ENCODE measurements at places on chromosomes 5 and 9. TPM values are rescaled to one million over a fixed set of nuclear protein-coding genes. Genes with fewer than 3 reads are reported as not detected.

Gene NUTM2F
- total RNA-seq = 0.45 TPM

DNA sequence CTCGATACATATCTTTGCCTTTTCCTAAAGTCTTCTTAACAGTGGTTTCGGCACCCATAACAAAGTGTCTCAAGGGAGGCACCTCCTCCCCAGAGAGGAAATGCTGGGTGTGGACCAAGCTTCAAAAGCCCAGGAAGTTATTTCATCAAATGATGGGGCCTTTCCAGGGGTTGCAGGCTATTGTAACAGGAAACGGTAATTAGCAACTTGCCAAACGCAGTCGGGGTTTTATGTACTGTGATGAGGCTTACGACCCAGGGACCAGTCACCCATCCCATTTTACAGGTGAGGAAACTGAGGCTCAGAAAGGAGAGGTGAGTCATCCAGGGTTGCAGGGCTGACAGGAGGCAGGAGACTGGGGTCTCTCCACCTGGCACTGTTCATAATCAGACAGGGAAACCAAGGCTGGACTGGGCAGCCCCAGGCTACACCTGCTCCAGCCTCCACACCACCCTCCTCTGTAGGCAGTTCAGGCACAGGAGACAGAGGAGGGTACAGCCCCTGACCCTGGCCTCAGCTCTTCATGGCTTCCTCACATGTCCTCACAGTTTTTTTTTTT, 30.0 kb upstream of the SUSD3 start:
- DNase-seq = peak; percentile 38

DNA sequence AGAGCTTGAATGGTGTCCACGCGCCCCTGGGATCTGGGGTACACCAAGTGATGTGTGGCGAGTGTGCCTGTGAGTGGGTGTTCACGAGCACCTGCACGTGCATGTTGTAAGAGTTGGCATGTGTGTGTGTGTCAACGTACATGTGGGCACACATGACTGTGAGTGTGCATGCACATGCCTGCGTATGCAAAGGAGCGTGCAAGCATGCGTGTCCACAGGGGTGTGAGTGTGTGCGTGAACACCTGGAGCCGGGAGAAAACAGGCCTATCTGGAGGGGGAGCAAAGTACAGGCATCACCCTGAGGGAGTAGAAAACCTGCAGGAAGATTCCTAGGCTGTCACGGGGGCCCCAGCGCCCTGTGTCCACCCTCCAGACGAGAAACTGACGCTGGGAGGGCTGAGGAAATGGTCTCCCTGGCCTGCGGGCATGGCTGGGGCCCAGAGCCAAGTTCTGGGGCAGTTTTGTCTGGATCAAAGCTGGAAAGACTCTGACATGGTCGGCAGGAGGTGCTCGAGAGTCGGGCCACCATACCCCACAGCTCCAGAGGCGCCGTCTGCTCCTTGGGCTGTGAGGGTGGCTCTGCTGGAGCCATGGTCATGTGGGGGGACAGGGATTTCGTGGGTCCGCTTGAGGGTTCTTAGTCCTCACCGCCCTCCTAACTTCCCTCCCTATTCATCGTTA, 31.8 kb downstream of the PTGES start:
- peak; percentile 34 for DNase-seq

GRCh38 chr5:118701791-118702190, 286.6 kb downstream of the DTWD2 start:
- DNase-seq = no peak

- DNase-seq = no peak
Observed at GRCh38 chr9:134978272-134978671, 60.6 kb upstream of the FCN1 start.

DNA sequence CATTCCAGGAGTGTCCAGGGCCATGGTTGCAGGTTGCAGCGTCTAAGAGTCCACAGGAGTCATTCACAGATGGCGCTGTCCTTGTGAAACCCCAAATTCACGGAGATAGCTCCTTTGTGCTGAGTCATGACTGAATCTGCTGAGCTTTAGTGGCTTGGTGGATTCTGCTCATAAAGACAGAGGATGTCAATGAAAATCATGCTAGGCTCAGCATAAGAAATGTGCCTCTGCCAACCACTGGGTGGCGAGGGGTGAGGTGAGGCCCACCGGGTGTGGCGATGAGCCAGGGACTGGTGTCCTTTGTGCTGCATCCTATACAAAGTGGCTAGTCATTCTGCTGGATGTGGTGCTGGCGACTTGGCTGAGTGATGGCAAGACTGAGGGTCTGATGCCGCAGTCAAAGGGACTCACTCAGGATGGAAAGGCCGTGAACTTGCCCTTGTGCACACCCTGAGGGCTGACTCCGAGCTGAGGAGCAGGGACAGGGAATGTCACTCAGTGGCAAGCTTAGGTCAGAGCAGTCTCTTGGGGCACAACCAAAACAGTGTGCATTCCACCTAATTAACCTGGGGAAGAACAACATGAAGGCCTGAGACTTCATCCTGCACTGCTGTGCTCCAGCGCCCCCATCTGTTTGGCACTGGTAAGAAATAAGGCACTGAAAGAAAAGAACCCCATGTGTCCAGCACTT, 71.5 kb downstream of the DAP start:
- peak; percentile 86 for DNase-seq

- no peak for DNase-seq
Observed at GRCh38 chr5:175285261-175285660, 158.7 kb downstream of the DRD1 start.

DNA sequence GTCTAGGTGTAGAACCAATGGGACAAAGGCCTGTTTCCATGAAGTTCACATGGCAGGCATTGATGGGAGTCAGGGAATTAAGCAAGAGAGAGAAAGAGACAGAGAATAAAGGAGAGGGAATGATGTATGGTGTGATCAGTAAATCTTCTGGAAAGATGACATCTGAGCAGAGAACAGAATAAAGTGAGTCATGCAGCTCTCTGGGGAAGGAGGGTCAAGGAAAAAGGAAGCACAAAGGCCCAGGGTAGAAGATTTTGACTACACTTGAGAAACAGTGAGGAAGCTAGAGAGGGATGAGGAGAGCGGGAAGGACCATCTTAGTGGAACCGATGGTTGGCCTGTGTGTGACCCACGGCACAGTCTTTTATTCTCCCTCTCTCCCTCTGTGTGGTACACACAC, 425.9 kb downstream of the SPOCK1 start:
- DNase-seq = no peak

Gene SLC30A5
- total RNA-seq = 39.7 TPM

DNA sequence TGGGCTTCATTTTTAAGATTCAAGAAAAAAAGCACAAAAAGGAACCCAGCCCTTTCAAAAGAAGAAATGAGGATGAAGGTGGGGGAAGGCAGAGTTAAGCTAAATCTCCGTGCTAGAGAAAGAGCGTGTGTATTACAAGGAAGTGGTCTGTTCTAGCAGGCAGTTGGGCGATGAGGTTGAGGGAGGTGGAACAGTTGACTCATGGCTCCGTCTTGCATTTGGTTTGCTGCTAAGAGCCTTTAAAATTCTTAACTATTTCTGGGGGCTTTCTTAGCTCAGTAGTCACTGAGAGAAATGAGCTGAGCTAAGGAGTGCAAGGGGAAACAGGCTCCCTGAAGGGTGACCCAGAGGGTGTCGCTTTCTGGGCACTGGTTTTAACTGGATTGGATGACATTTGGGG, 117.4 kb downstream of the GCNT1 start:
- DNase-seq = no peak

DNA sequence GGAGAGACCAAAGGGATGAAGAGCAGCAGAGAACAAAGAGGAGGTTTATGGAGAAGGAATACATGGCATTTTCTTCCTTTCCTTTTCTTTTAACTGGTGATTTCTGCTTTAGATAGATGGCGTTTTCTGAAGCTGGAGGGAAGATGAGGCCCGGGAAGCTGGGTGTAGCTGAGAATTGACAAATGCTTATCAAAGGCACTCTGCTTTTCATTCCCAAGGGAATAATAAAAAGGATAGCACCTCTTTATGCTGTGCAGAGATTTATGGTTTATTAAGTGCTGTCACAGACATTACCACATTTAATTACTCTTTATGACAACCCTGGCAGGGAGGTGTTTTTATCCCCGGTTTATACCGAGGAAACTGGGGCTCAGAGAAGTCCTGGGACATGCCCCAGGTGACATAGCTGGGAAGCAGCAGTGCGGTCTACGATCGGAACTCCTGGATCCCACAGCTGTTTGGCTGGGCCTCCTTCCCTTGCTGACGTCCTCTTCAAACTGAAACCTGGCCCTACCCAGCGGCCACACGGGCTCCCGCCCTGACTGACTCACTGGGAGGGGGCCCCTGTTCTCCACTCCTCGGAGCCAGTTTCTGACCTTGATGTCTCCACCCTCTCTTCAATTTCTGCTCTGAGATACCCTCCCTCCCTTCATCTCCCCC, 8.2 kb upstream of the EPB41L4B start:
- DNase-seq = no peak

DNA sequence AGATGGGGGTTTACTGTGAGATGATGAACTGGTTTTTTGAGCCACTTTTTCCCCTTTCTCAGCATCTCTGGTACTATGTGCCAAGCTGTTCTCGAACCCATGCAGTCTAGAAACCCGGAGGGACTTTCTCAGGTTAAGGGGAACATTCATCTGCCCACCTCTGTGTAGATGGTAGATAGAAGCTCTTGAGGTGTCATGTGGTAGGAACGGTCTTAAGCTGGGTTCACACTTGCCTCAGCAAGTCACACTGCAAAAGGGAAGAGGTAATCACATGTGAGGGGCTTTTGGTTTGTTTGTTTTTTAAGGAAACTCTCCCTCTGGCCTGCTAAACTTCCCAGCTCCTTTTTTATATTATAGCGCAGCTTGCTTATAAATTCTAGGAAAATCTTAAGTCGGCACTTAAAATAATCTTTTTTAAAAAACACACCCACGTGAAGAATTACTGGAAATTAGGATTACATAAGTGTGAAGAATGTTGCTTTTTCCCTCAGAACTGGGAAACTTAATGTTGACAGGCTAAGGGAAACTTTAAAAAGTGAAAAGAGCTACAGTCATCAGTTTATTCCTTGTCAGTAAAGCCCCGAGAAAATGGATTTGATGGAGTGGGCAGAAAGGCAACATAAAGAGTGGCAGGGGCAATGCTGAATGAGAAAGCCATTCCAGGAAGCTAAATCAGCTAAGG, 430.3 kb downstream of the ARHGEF28 start:
- no peak for DNase-seq

GRCh38 chr5:80676706-80677105, 21.9 kb upstream of the DHFR start:
- no peak for DNase-seq

DNA sequence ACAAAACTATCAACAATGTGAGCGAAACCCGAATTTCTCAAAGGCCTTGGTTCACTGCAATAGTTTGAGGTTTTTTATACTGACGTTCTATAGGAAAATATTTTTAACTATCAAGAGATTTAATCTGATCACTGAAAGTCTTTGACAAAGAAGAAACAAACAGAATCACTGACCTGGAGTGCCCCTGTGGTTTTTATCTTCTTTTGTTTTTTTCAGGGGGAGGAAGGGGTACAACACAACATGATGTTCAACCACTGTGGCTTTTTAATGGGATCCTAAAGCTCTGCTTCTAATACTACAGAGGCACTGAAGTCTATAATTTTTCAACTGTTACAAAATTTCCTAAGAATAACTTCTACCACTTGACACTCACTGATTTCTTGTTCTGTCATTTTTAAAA, 185.9 kb downstream of the AP3B1 start:
- no peak for DNase-seq

DNA sequence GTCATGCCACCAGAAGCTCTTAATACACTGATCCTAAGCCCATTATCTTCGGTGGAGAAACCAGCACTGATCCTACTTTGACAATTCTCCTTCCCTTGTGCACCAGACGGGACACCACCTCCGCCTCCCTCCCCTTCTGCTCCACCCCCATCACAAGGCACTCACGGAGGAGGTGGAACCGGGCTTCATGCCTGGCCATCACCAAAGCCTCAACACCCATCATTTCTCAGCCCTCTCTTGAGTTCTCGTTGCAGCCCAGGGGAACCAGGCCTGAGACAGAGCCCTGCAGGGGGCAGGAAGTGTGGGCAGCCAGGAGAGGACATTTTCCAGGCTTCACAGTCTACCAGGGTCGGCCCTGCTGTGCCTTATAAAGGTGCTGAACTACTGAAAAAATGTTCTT, 160.5 kb downstream of the GOLPH3 start:
- no peak for DNase-seq

Gene RASGEF1C
- total RNA-seq = 0.42 TPM

Gene KIF24
- 4.4 TPM for total RNA-seq

DNA sequence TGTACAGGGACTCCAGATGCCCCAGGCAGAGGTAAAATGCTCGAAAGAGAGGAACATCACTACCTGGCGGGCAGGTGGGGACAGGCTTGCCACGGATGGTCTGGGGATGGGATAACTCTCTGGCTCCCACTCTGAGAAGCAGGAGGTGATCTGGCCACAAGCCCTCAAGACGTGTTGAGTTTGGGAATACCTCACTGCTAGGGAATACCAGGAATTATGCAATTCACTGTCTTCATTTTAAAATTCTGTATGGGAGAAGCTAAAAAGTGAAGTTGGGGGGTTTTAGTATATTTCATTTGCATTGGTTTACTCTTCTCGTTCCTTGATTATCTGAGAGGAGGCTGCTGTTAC, 510.4 kb downstream of the CCDC171 start:
- no peak for DNase-seq

Gene TYRP1
- not detected for total RNA-seq

GRCh38 chr5:114166081-114166480, 195.8 kb upstream of the KCNN2 start:
- DNase-seq = no peak

Gene FAM163B
- total RNA-seq = 1.3 TPM

- no peak for DNase-seq
Observed at GRCh38 chr5:147403651-147404640, 105.9 kb downstream of the DPYSL3 start.

GRCh38 chr5:153964191-153964879, 74.4 kb downstream of the FAM114A2 start:
- peak; percentile 22 for DNase-seq

- DNase-seq = peak; percentile 73
Observed at GRCh38 chr5:60843386-60843935, 608 bp downstream of the ELOVL7 start.

DNA sequence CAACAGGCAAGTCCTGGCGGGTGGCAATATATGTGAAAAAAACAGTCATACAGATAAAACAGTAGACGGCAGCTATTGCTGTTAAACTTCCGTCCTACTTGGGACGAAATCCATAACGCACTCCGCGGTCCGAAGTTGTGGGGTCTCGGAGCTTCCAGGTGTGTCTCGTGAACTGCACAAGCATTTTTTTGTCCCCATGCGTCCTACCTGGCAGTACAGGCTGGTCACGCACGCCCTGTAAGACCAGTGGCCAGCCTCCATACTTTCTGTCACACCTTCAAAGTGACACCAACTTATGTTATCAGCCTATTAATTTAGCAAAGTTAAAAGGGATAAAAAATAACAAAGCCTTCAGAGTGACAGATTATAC, 51.3 kb downstream of the TGFBI start:
- no peak for DNase-seq

GRCh38 chr5:51806677-51807076, 423.4 kb downstream of the ISL1 start:
- no peak for DNase-seq

GRCh38 chr5:33179301-33179700, 261.5 kb upstream of the TARS1 start:
- no peak for DNase-seq

- no peak for DNase-seq
Observed at GRCh38 chr5:136090319-136090718, 42.3 kb upstream of the SMAD5 start.

Data from GM23338 (cell line).